Cortex of kidney (tissue), 1 donor: ENCODE measurements at places on chromosomes 3 and 15.

- DNase-seq = no peak
These were observed 107.9 kb downstream of the FMN1 start for GRCh38 chr15:33086500-33087121.

- DNase-seq = no peak
These were observed 186.2 kb downstream of the GOLGA6L6 start for GRCh38 chr15:20355256-20355868.

DNA sequence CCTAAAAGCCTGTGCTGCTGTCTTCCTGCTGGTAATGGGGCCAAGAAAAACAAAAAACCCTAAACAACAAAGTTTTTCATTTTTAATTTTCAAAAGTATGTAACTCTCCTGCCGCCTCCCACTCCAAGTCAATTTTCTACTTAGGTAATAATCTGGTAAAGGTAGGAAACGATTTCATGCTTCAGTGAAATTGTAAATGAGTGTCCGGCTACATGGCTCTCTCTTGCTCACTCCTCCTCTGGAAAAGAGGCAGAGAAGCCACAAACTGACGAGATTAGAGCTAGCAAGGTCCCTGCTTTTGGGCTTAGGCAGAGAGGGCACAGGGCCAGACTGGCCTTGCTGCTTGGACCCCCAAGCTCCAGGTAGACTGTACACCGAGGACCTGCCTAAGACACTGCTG is 23.5 kb downstream of the KLHL25 start:
- no peak for DNase-seq

GRCh38 chr3:59766200-59766872 is 716.5 kb upstream of the CFAP20DC start:
- DNase-seq = no peak

- DNase-seq = no peak
These were observed 171.7 kb upstream of the CRBN start for GRCh38 chr3:3351226-3351625.

DNA sequence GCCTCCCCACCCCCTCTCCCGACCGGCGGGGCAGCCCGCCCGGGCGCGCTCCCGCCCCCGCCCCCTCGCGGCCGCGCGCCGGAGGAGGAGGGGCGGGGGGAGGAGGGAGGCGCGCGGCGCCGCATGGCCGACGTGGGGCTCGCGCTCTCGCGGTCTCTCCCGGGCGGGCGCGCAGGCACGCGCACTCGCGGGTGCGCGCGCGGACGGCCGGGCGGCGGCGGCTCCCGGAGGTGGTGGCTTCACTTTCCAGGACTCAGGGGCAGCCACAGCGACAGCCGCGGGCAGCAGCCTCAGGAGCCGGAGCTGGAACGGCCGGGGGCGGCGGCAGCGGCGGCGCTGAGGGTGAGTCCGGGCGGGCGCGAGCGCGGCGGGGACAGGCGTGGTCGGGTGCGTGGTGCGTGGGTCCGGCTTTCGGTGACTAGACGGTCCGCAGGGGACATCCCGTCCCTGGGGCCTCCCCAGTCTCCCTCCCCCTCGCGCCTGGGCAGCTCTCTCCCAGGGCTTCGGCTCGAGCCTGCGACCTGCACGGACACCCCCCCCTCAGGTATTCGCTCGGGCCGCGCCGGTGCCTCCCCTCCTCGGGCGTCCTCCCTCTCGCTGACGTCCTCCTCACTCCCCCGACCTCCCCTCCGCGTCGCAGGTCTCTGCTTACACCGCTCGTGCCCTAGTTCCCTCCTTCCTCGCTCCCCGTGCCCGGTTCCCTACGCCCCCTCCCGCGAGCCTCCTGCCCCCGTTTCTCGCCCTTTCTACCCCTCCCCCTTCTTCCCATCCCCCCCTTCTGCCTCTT is at the start of gene UBE2E2:
Gene UBE2E2, plus strand, starts transcription at position 407 of the 787 bp plus-strand sequence.
- DNase-seq = no peak

DNA sequence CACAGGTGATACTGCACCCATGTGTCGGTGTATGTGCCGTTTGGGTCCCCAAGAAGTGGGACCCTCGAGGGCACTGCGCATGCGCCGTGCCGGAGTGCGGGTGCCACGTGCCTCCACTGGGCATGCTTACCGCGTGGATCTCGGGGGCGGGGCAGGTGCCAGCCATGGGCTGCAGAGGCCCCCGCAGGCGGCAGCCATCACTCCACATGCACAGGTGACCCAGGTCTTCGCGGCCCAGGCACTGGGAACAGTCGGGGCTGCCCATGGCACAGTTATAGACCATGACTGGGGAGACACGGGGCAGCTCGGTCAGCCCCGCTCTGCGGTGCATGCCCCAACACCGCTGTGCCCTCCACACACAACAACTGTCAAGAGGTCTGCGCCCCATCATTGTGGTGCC is 31.2 kb downstream of the H1-8 start:
- no peak for DNase-seq

DNA sequence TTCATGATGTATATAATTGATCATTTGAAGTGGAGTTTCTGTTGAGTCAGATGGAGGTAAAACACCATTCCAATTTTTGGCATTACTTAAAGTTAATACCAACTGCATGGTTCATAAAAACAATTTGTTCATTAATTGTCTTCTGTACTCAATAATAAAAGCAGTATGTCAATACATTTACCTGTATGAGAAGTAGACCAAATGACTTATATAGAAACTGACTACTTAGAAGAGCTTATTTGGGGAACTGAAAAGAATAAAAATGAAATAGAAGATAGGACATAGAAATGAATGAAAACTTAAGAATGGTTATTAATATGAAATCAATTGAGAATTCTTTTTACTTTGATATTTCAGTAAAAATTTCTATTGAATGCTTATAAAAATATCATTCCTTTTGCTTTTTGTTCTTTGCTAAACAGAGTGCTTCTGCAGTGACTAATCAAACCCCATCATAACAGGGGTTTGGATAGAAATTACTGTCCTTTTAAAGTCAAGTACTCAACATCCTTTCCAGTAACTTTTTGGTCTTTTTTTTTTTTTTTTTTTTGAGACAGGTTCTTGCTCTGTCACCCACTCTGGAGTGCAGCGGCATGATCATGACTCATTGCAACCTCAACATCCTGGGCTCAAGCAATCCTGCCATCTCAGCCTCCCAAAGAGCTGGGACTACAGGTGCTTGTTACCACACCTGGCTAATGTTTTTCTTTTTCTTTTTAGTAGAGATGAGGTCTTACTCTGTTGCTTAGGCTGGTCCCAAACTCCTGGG is 6.5 kb upstream of the CRYBG3 start:
- no peak for DNase-seq

GRCh38 chr3:59878038-59878427 is 828.2 kb upstream of the CFAP20DC start:
- no peak for DNase-seq

- no peak for DNase-seq
These were observed 95.7 kb downstream of the OXSM start for GRCh38 chr3:25885544-25885943.

DNA sequence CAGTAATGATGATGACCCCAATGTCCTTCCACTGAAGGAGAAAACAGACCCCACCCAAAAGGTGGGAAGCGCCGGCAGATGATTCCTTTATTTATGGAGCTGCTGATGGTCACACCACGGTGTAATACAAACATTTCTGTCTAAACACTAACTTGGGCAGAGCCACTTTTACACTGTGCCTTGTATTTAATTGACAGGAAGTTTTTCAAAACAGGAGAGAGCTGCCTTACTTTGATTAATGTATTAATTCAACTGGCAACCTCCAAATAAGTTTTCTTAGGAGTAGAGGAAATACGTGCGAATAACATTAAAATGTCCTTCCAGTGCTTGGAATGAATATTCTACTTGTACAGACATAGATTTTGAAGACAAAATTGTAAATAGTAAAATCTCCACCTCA is 70.4 kb downstream of the WWTR1 start:
- no peak for DNase-seq

DNA sequence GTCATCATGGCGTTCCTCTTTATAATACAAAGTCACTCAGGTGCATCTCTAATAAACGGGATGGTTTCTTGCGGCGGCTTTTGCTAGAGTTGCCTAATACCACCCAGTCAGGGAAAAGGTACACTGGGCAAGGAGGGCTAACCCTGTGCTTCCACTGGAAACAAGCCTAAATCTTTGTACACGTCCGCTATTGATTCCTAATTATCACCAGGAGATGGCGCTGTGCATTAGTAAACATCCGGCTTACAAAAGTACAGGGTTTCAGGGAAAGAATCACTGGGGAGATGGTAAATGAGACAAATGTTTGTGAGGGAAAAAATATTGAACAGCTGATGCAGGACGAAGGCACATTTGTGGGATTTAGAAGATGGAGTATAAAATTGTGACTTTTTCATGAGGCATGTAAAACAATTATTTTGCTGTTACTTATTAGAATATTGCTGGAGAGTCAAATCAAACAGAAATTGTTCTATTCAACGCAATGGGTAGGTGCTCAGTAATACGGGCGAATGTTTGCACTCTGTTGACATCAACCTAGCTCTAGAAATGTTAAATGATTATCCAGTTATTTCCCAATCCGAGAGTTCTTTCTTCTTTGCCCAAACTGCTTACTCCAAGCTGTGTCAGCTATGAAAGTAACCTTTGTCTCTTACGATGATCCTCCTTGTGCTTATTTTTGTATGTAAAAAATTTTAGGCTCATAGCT is 50.6 kb downstream of the GMNC start:
- DNase-seq = no peak

- DNase-seq = no peak
These were observed 1.7 kb upstream of the CX3CR1 start for GRCh38 chr3:39281533-39281932.

- no peak for DNase-seq
These were observed 266.0 kb upstream of the ARRDC4 start for GRCh38 chr15:97694456-97694855.

- DNase-seq = no peak
These were observed 12.4 kb downstream of the GP5 start for GRCh38 chr3:194386648-194387047.

- DNase-seq = no peak
These were observed 65.8 kb upstream of the ZBTB38 start for GRCh38 chr3:141302364-141303141.

- no peak for DNase-seq
These were observed 83.6 kb downstream of the MYO9A start for GRCh38 chr15:72034351-72034750.

GRCh38 chr3:158314426-158315357 is 204.8 kb downstream of the RSRC1 start:
- DNase-seq = no peak

- DNase-seq = no peak
These were observed 225.8 kb upstream of the UMPS start for GRCh38 chr3:124504332-124505059.

GRCh38 chr3:148494451-148494850 is 203.3 kb upstream of the AGTR1 start:
- no peak for DNase-seq

- no peak for DNase-seq
These were observed 112.2 kb upstream of the SLC4A7 start for GRCh38 chr3:27596334-27596841.

- no peak for DNase-seq
These were observed 16.3 kb upstream of the PCSK6 start for GRCh38 chr15:101505610-101506337.

DNA sequence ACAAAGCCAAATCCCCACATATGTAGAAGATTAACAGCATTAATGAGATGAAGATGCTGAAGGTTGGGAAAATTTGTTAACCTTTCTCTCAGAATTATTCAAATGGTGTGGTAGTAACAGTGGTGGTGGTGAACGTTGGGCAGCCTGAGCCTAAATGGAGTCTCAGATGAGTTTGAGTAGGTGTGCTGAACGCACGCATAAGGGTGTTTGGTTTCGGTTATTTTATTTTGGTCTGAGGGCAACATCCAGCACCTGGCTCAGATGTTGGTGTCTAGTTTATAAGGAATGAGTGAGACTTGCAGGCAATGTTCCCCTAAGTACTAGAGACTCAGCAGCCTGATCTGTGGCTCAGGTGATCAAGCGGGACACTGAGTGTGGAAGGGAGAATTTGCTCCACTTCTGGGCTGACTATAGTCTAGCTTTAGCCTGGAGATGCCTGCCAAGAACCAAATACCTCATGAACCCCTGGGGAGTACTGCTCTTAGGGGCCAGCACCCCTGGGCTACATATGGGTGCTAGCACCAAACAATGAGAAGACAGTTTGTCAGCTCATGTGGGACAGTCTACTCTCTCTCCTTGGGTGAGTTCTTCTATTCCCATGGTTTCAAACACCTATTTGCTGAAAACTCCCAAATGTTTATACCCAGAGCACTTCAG is 39.5 kb upstream of the ATP2C1 start:
- DNase-seq = no peak

GRCh38 chr3:141802316-141803077 is 39.3 kb downstream of the GRK7 start:
- no peak for DNase-seq

DNA sequence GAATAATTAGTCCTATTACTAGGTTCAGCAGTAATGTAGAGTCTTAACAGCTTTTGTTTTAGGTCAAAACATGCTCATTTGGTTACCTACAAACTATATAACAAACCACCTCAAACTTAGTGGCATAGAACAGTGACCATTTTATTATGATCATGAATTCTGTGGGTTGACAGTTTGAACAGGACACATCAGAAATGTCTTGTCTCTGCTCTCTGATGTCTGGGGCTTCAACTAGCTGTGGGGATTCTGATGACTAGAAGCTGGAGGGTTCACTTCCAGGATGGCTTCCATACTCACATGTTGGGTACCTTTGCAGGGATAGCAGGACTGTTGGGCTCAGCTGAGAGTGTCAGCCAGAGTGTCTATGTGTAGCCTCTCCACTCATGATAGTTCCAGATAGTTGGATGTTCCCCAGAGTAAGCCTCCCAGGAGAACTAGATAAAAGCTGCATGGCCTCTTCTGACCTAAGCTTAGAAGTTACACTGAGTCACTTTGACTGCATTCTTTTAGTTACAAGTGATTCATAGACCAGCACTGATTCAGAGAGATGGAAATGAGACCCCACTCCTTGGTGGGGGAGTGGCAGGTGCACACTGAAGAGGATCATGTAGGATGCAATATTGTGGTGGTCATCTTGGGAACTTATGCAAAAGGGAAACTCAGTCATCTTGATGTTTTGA is 32.6 kb downstream of the PLCL2 start:
- no peak for DNase-seq

- DNase-seq = no peak
These were observed 451.0 kb downstream of the MFSD1 start for GRCh38 chr3:159252772-159253384.

- DNase-seq = no peak
These were observed 296.1 kb downstream of the VPS13C start for GRCh38 chr15:61764141-61764540.

GRCh38 chr3:123724306-123724705 is 139.5 kb upstream of the HACD2 start:
- DNase-seq = no peak

GRCh38 chr3:78728406-78729145 is 1039.2 kb downstream of the ROBO1 start:
- no peak for DNase-seq

- DNase-seq = no peak
These were observed 716 bp downstream of the CPEB1 start for GRCh38 chr15:82646250-82647044.
